GM23338 (cell line): ENCODE measurements at places on chromosomes 5 and 9. TPM values are rescaled to one million over a fixed set of nuclear protein-coding genes. Genes with fewer than 3 reads are reported as not detected.

GRCh38 chr9:128089299-128089698, 21.3 kb downstream of the SLC25A25 start:
- peak overlapping the region; percentile 50; the same call in 1 of the 2 replicates for H3K27ac ChIP-seq
- no peak overlapping the region for H3K4me3 ChIP-seq
- DNase-seq: no peak

- no peaks in the 10 kb centered on the region for H3K4me1 ChIP-seq
- H3K27me3 ChIP-seq: no peaks in the 10 kb centered on the region
- no peak overlapping the region for H3K27ac ChIP-seq
- DNase-seq: no peak
- H3K36me3 ChIP-seq: no peaks in the 10 kb centered on the region
These were observed 516.1 kb downstream of the NTRK2 start for GRCh38 chr9:85185486-85186217.

GRCh38 chr9:71571186-71571585, 197.1 kb downstream of the CEMIP2 start:
- no peak overlapping the region for H3K27ac ChIP-seq
- H3K4me1 ChIP-seq: no peaks in the 10 kb centered on the region
- no peaks in the 10 kb centered on the region for H3K36me3 ChIP-seq
- H3K27me3 ChIP-seq: no peaks in the 10 kb centered on the region
- peak; percentile 21 for DNase-seq
- no peak overlapping the region for H3K4me3 ChIP-seq

Gene PTCH1
- 34.1 and 36.9 TPM in 2 replicates for total RNA-seq

DNA sequence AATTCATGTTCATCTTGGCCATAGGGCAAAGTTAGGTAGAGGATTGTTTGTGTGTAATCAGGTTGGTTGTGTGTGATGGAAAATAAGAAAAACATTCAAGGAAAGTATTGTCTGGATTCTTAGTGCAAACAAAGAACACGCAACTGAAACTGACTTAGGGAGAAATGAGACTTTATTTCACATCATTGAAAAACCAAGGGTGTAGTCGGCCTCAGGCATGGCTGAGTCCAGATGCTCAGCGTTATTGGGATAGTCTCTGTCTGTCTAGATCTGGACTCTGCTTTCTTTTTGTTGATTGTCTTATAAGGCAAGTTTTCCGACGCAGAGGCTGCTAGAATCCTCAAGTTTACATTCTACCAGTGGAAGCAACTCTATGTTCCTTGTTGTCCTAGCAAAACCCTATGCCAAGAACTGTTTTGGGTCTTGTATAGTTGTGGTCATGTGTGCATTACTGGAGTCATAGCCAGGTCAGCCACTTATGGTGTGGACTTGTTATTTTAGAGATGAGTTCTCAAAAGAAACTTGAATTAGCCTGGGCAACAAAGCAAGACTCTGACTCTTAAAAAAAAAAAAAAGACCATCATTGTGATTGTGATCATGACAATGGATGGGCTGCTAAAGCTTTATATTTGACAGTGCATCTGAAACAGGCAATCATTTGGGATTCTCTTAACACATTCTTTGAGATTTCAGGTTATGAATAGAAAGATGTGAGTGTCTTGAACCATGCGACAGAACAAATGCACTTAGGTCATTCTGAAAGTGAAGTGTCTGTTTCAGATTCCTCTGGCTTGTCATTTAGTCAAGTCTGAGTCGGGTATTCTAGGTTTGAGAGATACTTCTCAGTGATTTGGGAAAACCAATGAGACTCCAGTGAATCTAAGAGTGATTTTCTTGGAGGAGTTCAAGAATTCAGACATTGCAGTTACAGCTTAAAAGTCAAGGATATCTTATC, 82.6 kb downstream of the DOCK2 start:
- H3K4me3 ChIP-seq: no peak overlapping the region
- DNase-seq: no peak
- 0 out of 2 replicates have a peak, but pooled peaks cover 1% of the 10 kb centered on the region for H3K4me1 ChIP-seq
- no peaks in the 10 kb centered on the region for H3K27me3 ChIP-seq

DNA sequence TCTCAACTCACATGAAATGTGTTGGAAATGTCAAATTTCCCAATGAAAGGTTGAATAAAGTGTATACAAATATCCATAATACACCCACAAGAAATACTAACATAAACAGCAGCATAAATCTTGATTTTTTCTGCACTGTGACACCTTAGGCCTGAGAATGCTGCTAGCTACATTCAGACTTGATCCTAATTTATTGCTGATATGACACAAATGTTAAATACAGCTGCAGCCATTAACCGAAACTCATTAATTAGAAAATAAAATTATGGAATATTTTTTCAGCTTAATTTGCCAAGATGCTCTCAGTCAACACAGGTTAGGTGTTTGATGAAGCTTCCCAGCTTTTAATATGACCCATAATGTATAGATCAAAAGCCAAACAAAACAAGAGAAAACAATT, 914.3 kb upstream of the C9orf72 start:
- no peaks in the 10 kb centered on the region; the same call in 1 of the 2 replicates for H3K4me1 ChIP-seq
- H3K27me3 ChIP-seq: no peaks in the 10 kb centered on the region
- H3K27ac ChIP-seq: no peak overlapping the region
- no peaks in the 10 kb centered on the region for H3K36me3 ChIP-seq

Gene FAT2
- 0.27 and 0.59 TPM in 2 replicates for total RNA-seq

Gene TLX3
- 0.83 TPM in 1 of 2 replicates, not detected in the other for total RNA-seq

GRCh38 chr9:85521371-85522197, 220.2 kb downstream of the AGTPBP1 start:
- H3K4me1 ChIP-seq: no peaks in the 10 kb centered on the region
- H3K36me3 ChIP-seq: no peaks in the 10 kb centered on the region
- peak overlapping the region; percentile 80 for H3K4me3 ChIP-seq
- H3K27ac ChIP-seq: no peak overlapping the region
- DNase-seq: no peak
- H3K27me3 ChIP-seq: peaks cover 34% of the 10 kb centered on the region

Gene FOXD4
- total RNA-seq: 0.31 TPM in 1 of 2 replicates, not detected in the other

Gene DOCK2
- total RNA-seq: 9.4 and 19.4 TPM in 2 replicates

Gene PCDHA6
- 4.6 and 5.2 TPM in 2 replicates for total RNA-seq

GRCh38 chr5:156103155-156103885, 223.6 kb upstream of the SGCD start:
- no peak for DNase-seq
- H3K27ac ChIP-seq: no peak overlapping the region
- H3K36me3 ChIP-seq: no peaks in the 10 kb centered on the region
- peaks cover 20% of the 10 kb centered on the region for H3K4me1 ChIP-seq
- no peaks in the 10 kb centered on the region for H3K27me3 ChIP-seq
- H3K4me3 ChIP-seq: no peak overlapping the region

DNA sequence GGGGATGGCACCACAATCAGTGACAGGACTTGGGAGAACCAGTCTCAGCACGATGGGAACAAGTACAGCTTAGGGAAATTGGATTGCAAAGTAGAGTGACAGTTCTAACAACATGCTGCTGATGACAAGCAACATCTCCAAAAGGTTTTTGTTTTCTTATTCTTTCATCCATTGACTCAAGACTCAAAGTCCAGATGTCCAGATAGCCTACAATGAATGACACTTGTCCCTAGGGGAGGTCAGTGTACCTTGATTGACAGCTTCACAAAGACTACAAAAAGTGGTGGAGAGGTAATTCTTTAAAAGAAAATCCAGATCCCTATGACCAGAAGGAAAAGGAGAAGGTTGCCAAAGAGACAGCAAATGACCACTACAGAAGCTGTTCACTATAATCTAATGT, 323.9 kb downstream of the TMEM232 start:
- no peak for DNase-seq
- H3K4me1 ChIP-seq: no peaks in the 10 kb centered on the region
- H3K27me3 ChIP-seq: no peaks in the 10 kb centered on the region
- no peaks in the 10 kb centered on the region for H3K36me3 ChIP-seq
- H3K27ac ChIP-seq: no peak overlapping the region
- no peak overlapping the region for H3K4me3 ChIP-seq

DNA sequence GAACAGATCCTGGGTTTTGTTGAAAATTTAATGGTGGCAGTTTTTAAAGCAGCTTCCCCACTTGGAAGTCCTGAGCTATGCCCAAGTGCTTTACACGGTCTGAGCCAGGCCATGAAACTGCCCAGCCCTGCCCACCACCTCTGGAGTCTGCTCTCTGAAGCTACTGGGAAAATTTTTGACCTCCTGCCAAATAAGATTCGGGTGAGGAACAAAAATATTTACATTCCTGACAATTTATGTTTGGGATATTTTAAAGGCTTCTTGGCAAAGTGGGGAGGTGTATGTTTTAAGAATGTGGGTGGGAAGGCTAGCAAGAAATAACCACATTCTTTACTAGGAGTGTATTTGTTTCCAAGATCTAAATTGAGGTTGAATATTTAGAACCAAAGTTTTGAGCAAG, 50.0 kb downstream of the HACD4 start:
- no peaks in the 10 kb centered on the region for H3K4me1 ChIP-seq
- no peak overlapping the region for H3K4me3 ChIP-seq
- no peaks in the 10 kb centered on the region for H3K27me3 ChIP-seq
- H3K36me3 ChIP-seq: no peaks in the 10 kb centered on the region

Gene OR2K2
- not detected in 2 replicates for total RNA-seq

DNA sequence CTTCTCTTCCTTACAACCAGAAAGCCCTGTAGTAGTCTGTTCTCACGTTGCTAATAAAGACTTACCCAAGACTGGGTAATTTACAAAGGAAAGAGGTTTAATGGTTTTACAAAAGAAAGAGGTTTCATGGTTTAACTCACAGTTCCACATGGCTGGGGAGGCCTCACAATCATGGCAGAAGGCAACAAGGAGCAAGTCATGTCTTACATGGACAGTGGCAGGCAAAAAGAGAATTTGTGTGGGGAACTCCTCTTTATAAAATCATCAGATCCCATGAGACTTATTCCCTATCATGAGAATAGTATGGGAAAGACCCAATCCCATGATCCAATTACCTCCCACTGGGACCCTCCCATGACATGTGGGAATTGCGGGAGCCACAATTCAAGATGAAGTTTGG, 164.9 kb downstream of the NR3C1 start:
- no peaks in the 10 kb centered on the region for H3K4me1 ChIP-seq
- H3K27me3 ChIP-seq: no peaks in the 10 kb centered on the region
- H3K36me3 ChIP-seq: no peaks in the 10 kb centered on the region
- no peak for DNase-seq
- H3K4me3 ChIP-seq: no peak overlapping the region

- H3K4me1 ChIP-seq: no peaks in the 10 kb centered on the region
- no peak for DNase-seq
- no peaks in the 10 kb centered on the region for H3K36me3 ChIP-seq
- H3K27me3 ChIP-seq: no peaks in the 10 kb centered on the region
- H3K27ac ChIP-seq: no peak overlapping the region
These were observed 319.2 kb upstream of the PANK3 start for GRCh38 chr5:168898247-168898911.

- H3K27ac ChIP-seq: no peak overlapping the region
- H3K4me3 ChIP-seq: no peak overlapping the region
- no peaks in the 10 kb centered on the region for H3K4me1 ChIP-seq
These were observed 259.4 kb downstream of the HSPA4 start for GRCh38 chr5:133311176-133311575.

DNA sequence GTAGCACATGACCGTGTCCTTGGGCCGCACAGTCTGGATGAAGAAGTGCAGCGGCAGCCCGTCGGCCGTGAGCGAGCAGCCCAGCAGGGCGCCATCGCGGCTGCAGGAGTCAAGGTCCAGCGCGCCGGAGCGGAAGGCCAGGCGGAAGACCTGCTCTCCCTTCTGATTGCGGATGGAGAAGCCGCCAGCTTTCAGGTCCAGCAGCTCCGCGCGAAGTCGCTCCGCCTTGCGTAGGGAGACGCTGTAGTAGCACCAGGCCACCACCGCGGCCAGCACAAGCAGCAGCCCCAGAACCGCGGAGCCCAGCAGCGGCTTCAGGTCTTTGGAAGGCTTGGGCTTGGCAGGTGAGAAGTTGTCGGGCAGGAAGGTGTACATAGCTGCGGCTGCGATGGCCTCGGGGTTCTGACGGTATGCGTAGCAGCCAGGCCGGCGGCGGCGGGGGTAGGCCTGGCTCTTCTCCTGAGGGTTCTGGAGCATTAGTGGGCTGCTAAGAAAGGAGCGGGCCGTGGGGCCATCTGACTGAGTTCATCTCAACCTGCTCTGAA, 4.2 kb downstream of the MYORG start:
- no peak overlapping the region for H3K27ac ChIP-seq
- no peaks in the 10 kb centered on the region for H3K36me3 ChIP-seq
- H3K4me1 ChIP-seq: peaks cover 19% of the 10 kb centered on the region
- no peak overlapping the region for H3K4me3 ChIP-seq
- DNase-seq: peak; percentile 85

- peaks cover 4% of the 10 kb centered on the region; the same call in 1 of the 2 replicates for H3K4me1 ChIP-seq
- no peaks in the 10 kb centered on the region for H3K36me3 ChIP-seq
- no peak overlapping the region for H3K4me3 ChIP-seq
- DNase-seq: no peak
- H3K27ac ChIP-seq: no peak overlapping the region
These were observed 220.3 kb downstream of the NR3C1 start for GRCh38 chr5:143182901-143183820.

DNA sequence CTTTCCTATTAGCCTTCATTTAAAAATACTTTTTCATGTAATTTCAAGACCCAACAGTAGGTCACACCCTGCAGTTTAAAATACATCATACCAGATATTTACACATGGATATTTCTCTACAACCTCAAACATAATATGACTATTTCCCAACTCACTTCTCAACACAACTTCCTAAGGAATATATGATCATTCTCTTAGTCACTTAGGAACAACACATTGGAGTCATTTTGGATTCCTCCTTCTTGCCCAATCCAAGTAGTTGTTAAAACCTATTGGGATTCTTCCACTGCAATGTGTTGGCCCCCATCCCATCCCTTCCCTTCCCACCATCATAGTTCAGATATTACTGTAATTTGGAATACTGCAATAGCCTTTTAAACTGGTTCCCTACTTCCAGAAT, 145.5 kb downstream of the DCP2 start:
- no peaks in the 10 kb centered on the region for H3K27me3 ChIP-seq
- H3K4me1 ChIP-seq: no peaks in the 10 kb centered on the region; the same call in 1 of the 2 replicates
- H3K27ac ChIP-seq: no peak overlapping the region
- H3K4me3 ChIP-seq: no peak overlapping the region
- no peaks in the 10 kb centered on the region for H3K36me3 ChIP-seq
- no peak for DNase-seq

Gene ANKRD34B
- total RNA-seq: 1.5 and 2.9 TPM in 2 replicates

DNA sequence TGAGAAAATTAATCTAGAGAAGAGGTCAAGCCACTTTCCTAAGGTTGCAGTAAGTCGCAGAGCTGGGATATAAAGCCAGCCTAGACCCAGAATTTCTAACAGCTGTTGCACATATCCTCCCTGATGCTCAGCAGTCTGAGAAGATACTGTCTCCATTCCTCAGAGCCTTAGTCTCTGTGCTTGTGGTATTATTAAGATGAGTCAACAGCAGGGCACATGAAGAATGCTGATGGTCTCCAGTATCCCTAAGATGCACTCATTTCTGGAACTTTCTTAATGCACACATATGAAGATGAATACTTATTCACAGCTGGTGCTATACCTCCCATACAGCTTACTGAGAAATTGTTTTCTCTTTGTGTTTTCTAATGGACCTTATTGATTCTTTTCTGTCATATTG, 32.5 kb downstream of the SGCD start:
- no peak overlapping the region for H3K4me3 ChIP-seq
- no peak overlapping the region for H3K27ac ChIP-seq
- no peak for DNase-seq
- H3K4me1 ChIP-seq: no peaks in the 10 kb centered on the region
